ENCODE measurements at places on chromosomes 11 and 22.

- DNase-seq, result peak; percentile 71
Measured at GRCh38 chr11:46675288-46675851, 25.0 kb downstream of the ARHGAP1 start.

- DNase-seq, result no peak
Measured at GRCh38 chr22:26968859-26969523, 311.6 kb downstream of the MIAT start.

GRCh38 chr11:6843670-6844069, 1.8 kb upstream of the OR10A5 start:
- no peak for DNase-seq

DNA sequence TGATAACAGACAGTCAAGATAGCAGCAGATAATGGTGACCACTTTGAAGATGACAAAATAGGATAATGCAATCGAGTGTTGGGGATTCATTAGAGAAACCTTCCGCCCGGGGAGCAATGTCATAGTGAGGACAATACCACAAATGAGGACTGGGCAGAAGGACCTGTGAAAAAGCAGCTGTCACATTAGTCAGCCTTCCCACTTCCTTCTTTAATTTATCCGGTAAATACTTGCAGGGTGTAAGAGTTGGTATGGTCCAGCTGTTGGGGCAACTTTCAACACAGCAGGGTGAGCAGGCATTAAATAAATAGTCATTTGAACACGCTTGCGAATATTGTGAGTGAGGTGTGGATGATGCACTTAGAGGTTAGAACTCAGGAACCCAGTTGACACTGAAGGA, 132.5 kb upstream of the KIRREL3 start:
- DNase-seq, result no peak

- DNase-seq, result no peak
Measured at GRCh38 chr11:106208760-106209159, 131.3 kb downstream of the AASDHPPT start.

- peak; percentile 64 for DNase-seq
Measured at GRCh38 chr22:46069521-46070214, 80.7 kb upstream of the PPARA start.

- DNase-seq, result peak; percentile 57
Measured at GRCh38 chr11:58688789-58689503, 42.8 kb downstream of the GLYAT start.

GRCh38 chr11:11501546-11502262, 120.1 kb downstream of the GALNT18 start:
- DNase-seq, result no peak

DNA sequence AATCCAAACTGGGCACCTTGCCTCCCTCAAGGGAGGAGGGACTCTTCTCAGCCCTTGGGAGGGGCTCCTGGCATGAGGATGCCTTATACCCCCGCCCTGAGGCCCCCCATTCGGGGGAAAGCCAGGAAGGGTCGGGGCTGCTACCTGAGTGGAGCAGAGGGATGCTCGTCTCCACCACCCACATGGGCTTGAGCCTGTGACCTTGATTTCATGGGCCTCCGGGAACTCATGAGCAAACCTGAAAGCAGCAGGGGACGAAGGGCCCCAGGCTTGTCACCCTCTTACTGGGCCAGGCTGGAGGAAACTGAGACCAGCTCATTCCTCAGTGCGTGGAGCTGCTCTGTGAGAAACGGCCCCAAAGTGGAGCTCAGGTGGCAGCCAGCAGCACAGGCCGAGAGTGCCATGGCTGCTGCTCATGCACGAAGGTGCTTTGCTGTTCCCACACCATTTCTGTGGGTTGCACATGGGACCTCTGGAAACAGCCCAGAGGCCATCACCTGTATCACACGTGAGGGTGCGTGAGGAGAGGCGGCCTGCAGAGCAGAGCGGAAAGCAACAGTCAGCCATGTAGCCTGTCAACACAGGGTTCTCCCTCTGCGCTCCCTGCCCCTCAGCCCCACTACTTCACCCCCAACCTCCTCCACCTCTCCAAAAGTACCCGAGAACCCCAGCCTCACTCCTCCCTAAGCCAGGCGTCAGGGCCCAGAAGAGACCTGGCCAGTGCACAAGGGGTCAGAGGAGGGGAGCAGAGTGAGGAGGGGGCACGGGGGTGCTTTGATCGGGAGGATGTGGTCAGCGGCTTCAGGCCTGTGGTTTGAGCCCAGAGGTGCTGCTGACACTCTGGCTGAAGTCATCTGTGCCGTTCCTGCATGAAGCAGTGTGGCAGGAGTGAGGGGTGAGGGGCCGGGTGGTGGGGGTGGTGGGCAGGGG, 14.1 kb upstream of the IL2RB start:
- DNase-seq, result no peak

DNA sequence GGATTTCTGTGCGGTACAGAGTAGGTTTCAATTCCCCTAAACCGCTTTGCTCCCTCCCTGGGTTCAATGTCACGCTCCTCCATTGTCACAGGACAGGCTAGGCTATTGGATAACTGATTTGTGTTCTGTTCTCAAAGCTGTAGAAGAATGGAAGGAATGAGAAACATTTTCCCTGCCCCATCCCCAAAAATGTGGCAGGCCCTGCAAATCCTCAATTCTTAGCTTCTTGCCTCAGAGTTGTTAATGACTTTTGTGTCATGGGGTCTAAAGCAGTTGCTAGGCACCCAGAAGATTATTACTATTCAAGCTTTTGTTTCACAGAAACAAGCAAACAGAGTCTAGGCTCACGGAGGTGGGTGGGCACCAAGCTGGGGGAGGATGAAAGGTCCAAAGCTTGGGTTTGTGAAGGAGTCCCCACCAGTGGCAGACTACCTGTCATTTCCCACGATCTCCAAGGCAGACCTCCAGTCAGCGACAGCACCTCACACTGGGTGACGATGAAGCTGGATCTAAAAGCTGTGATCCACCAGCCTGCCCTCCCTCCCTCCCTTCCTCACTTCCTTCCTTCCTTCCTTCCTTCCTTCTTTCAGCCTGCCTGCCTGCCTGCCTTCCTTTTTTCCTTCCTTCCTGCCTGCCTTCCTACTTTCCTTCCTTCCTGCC, 1080.2 kb downstream of the OPCML start:
- DNase-seq, result no peak

GRCh38 chr11:118918128-118918685, 7.5 kb downstream of the BCL9L start:
- DNase-seq, result peak; percentile 68

DNA sequence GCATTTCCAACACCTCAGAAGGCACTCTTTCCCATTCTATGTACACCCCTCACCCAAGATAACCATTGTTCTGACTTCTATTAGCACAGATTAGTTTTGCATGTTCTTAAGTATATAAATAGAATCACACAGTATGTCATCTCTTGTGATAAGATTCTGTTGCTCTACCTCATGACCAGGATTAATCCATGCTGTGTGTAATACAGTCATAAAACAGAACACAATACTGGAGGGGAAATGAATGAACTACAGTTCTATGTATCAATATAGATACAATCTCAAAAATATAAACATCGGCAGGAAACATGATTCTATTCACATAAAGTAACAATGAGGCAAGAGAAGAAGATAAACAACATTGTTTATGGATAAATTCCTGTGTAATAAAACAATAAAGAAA, 151.5 kb downstream of the ATG16L2 start:
- DNase-seq, result no peak

Measured in RWPE1 (cell line).